A549 treated with ZK216348 at 1 μM for 4 hours (cell line): ENCODE measurements at places on chromosomes 11 and 22. TPM values are rescaled to one million over a fixed set of nuclear protein-coding genes. Genes with fewer than 3 reads are reported as not detected.

CUL5 gene
- 6.5 to 13.4 TPM (median 8.9 TPM) in 5 replicates for total RNA-seq

GAS2 gene
- 0.75 to 1.1 TPM (median 1.0 TPM) in 5 replicates for total RNA-seq

ART1 gene
- not detected in 5 replicates for total RNA-seq

P2RX6 gene
- total RNA-seq = 0.40 to 1.1 TPM (median 0.64 TPM) in 5 replicates

PGA5 gene
- not detected in 5 replicates for total RNA-seq

SELENOH gene
- total RNA-seq = 87.5 to 157 TPM (median 137 TPM) in 5 replicates

DEUP1 gene
- total RNA-seq = not detected in 5 replicates

TMEM121B gene
- total RNA-seq = 0.05 to 0.21 TPM (median 0.12 TPM) in 5 replicates

TMEM218 gene
- total RNA-seq = 19.3 to 27.2 TPM (median 24.3 TPM) in 5 replicates
